Lung microvascular endothelial cell (primary cell): ENCODE measurements at places on chromosomes 5 and 9.
A peak's percentile ranks its signal among the peaks of the same experiment; 100 is the strongest.

- DNase-seq, result peak; percentile 74
Observed at GRCh38 chr9:81671880-81672280, 17.5 kb downstream of the TLE1 start.

DNA sequence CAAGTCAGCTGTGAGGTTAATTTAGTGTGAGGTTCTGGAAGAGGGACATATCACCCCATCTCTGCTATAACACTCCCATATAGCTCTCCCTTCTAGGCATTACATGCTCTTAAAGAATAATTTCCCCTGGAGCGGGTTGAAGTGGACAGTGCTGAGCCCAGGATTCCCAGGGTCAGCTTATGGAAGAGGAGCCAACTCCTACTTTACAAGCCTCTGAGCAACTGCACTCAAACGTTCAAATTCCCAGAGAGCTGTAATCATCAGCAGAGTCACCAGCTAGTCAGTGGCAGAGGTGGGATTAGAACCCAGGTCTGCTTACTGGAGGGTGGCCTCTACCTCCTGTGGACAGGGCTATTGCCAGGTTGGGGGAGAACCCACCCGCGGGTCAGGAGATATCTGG, 1.4 kb downstream of the NEURL1B start:
- no peak for DNase-seq

DNA sequence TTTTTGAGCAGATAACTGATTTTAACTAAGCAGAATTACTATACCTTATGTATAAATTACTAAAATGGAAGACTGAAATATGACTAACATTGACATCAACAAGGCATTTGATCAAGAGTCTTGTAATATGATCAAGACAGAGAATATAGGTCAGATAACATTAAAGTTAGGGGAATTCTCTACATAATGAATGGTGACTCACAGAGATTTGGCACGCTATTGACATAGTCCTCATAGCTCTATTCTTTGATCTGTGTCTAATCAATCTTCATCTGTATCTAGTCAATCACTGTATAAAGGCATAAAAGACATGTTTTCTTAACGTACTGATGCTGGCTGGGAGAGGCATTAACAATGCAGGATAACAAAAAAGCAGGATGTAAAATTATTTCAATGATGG, 17.4 kb downstream of the ABITRAM start:
- peak; percentile 5 for DNase-seq

GRCh38 chr5:145680169-145680568, 155.0 kb downstream of the PRELID2 start:
- DNase-seq, result no peak

DNA sequence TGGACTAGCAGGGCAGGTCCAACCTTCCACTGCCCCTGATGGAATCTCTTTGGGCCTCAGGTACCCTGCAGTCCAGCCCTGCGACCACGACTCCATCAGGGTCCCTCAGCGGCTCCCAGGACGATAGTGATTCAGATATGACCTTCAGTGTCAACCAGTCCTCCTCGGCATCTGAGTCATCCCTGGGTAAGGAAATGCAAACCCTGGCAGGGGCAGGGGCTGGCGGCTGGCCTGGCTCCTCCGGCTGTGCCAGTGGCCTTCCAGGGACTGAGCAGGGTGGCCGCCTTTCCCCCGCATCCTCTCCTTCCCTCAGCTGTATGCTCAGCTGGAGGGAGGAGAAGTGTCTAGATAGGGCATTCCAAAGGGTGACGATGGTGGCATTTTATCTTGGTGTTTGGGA, 45.0 kb downstream of the NEURL1B start:
- peak; percentile 37 for DNase-seq

DNA sequence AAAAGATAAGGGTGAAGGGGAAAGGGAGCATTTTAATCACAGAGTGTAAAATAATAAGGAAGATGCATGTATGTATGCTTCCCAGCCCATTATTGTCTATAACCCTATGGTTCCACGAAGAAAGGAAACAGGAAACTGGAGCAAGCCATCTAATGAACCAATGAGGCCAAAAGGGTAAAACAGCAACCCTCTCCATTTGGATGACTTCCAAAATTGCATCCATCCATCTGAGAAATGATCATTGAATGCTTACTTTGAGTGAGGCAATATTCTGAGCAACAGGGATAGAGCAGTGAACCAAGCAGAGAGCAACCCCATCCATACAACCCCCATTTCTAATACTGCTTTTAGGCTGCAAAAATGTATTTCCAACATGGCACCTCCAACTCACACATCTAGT, 46.9 kb downstream of the ARL15 start:
- no peak for DNase-seq

- no peak for DNase-seq
Observed at GRCh38 chr5:166505067-166505466, 1786.4 kb upstream of the WWC1 start.

- DNase-seq, result peak; percentile 30
Observed at GRCh38 chr5:138869763-138870500, 5.2 kb downstream of the LRRTM2 start.
